NCI-H1417 treated with DMSO at 0.1 percent for 48 hours (cell line): ENCODE measurements at places on chromosomes 3 and 15.

DNA sequence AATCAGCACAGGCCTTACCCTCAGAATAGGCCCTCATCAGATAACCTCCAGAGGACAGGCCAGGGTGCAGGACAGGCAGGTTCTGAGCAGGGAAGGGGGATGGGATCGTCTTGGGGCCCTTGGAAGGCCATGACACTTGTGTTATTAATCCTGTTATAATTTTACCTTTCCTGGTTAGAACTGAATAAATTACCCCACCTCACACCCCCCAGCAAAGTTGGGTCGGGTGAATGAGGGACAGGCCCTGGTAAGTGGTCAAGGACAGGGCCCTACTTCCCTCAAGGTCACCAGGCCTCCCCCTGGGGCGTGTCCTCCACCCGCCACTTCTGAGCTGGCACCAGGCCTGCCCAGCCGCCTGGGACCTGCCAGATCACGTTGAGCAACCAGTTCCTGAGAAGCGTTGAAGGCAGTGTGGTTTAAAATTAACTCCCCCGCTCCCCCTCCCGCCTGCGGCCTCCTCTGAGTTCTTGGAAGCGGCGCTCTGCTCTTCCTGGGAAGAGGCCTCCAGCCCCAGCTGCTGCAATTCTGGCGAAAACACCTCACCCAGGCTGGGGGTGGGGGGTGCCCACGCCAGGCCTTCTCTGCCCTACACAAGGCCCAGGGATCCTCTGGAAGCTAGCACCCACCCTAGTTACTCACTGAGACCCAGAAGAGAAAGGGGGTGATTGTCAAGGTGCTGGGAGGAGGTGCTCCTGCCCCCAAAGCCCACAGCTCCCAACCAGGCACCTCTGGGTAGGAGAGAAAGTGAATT, 10.6 kb downstream of the CISH start:
- DNase-seq, result no peak

- DNase-seq, result no peak
Observed at GRCh38 chr3:14231998-14232501, 53.4 kb downstream of the LSM3 start.

GRCh38 chr3:194223951-194224350, 88.0 kb downstream of the HES1 start:
- no peak for DNase-seq

- peak; percentile 68 for DNase-seq
Observed at GRCh38 chr15:63447017-63447676, 57.2 kb upstream of the USP3 start.

DNA sequence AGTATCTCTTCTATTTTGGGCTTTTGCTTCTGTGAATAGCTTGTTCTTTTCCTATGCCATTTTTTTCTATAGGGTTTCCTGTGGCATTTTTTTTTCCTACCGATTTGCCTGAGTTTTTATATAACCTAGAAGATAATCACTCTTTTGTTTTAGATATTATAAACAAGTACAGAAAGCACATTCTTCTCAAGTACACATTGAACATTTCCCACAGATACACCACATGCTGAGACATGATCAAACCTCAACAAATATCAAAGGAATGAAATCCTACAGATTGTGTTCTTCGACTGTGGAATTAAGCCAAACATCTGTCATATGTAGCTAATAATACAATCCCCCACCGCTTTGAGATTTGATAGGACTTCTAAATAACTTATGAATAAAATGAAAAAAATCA, 9.1 kb upstream of the FEM1B start:
- DNase-seq, result no peak

DNA sequence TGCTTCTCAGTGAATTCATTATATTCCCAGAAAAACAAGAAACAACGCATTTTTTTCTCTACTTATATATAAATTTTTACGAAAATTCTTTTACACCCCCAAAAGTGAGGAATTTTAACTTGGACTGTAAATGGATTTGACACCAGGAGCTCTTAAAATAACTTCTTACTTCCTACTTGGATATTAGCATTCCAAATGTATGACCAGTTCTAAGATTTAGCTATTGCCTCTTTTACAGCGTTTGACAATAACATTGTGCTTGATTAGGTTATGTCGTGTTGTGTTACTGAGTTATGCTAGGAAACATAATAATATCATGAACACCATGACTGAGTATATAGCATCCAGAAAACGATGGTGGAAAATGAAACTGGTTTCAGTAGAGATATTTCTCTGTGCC, 177.0 kb downstream of the CNTN6 start:
- no peak for DNase-seq

DNA sequence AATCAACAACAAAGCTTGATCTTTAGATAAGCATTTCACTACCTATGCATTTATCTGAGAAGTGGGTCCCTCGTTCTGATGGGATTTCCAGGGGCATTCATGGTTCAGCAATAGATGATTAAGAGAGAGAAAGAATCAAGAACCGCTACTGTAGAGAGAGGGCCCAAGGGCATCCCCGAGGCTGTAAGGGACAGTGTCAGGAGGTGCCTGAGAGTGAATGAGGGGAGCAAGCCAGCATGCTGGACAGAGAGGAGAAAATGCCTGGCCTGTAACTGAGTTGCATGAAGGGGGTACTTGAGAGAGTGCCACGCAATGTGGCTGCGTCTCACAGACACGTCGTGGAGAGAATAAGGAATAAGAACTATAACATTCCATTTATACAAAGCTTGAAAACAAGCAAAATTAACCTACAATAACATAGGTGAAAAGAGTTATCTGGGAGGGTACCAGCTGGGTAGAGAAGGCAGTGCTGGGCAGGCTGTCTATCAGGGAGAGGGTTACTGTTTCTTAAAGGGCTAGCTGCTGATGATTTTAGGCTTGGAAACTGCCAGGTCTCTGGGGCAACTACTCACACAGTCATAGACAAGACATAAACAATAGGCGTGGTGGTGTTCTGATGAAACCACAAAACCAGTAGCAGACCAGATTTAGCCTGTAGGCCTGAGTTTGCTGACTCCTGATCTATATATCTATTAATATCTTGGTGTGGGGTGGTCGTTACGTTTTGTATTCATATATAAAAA, 374.6 kb upstream of the CFAP20DC start:
- no peak for DNase-seq

- no peak for DNase-seq
Observed at GRCh38 chr15:69679623-69680228, 227.1 kb downstream of the RPLP1 start.

DNA sequence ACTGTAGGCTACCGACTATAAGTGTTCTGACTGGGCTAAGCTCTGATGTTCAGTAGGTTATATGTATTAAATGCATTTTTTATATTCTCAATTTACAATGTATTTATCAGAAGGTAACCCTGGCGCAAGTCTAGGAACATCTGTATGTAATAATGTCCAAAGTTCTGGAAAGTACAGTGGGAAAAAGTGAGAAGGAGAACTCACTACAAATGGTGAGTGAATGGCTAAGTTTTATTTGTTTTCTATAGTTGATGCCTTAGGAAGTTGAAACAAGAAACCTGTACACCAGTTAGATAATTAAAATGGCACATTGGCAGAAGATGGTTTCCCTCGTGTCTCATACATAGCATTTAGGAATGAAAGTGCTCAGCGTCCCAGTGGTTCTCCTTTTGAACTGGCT, 333.4 kb upstream of the THRB start:
- DNase-seq, result no peak

GRCh38 chr3:149992416-149993058, 21.8 kb upstream of the PFN2 start:
- no peak for DNase-seq

- no peak for DNase-seq
Observed at GRCh38 chr3:72473156-72473555, 375.1 kb downstream of the SHQ1 start.

GRCh38 chr15:45635191-45635638, 386 bp downstream of the SQOR start:
- no peak for DNase-seq

DNA sequence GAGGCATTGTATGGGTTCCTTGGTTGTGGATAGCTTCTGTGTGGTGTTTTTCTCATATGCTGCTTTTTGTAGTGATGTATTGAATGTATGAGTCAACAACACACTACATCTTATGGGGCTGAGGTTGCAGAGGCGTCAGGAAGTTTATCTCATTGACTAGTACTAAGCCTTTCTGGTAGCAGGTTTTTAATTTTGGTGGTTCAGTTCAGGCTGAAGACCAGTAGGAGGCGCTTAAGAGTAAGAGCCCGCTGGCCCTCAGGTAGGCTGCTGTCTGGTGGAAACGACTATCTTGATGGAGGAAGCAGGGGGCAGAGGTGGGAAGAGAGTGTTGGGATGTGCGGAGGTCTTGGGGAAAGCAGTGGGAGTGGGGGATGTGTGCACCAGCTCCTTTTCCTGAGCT, 62.4 kb downstream of the RTP4 start:
- DNase-seq, result no peak

DNA sequence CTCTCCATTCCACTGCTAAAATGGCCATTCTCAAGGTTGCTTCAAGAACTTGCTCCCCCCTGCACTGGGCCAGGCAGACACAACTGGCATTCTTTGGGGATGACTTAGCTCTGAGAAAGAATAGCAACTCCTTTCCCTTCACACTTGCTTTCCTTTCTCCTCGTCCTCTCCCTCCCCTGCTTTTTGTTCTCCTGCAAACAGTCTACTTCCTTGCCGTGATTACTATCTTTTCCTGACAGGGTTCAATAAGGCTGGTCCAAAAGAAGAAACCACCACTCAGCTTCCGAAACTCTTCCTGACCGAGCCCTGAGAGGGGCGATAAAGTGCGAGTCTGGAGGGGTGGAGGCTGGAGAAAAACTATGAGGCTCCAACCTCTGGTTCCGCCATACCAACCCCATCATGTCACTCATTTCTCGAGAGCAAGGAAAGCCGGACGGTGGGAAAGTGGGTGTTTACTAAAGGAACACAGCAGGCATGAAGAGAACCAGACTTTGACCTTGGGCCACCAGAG, 5.0 kb downstream of the AMOTL2 start:
- DNase-seq, result no peak
